ENCODE measurements at places on chromosomes 5 and 9.

GRCh38 chr5:150320044-150320613, 17.4 kb upstream of the ARSI start:
- no peak for DNase-seq

- DNase-seq = no peak
Observed at GRCh38 chr5:158430166-158430797, 571.3 kb upstream of the CLINT1 start.

DNA sequence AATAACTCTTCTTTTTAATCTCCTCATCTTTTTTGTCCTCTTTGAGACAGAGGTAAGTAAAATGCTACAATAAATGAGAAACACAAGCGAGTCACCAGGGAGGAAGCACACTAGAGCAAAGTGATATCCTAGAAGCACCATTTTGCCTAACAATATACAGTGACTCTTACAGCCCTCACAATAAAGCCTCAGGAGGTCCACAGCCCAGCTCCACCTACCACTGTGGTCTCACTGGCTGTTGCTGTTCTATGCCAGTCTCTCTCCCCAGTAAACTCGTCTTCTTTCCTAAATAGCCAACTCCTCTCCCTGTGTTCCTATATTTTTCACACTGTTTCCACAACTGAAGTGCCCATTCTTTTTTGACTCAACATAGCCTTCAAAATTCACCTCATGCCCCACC, 44.3 kb downstream of the TNFSF15 start:
- DNase-seq = no peak

- DNase-seq = no peak
Observed at GRCh38 chr5:66209350-66209749, 65.2 kb downstream of the SREK1 start.

GRCh38 chr5:1536871-1537602, 13.3 kb upstream of the LPCAT1 start:
- DNase-seq = no peak

DNA sequence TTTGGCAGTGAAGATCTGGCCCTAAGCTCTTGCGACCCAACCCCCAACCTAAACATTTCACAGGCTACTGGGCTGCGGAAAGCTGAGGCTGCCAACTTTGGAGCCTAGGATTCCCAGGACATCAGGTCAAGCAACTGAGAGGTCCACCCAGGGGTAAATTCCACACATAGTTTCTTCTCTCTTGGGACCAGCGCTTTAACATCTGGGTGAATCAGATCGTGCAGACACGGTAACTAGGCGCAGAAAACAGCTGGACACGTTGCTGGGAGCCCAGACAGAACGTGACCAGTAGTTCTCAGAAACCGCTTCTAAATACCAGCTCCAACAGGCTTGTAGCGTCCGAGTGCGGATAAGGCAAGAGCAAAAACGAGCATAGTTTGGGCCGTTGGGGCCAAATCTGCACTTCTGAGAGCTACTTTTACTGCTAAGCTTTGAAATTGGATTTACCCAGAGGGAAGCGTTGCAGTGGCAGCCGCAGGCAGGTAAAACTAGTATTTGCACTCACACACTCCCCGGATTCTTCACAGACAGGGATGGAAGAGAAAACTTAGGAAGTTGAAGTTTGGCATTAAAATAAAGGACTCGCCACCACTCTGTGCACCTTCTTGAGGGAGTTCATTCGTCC, 11.8 kb downstream of the ITGA1 start:
- DNase-seq = no peak
